Astrocyte (in vitro differentiated cells and primary cell): ENCODE measurements at places on chromosomes 7 and 10.
A peak's percentile ranks its signal among the peaks of the same experiment; 100 is the strongest.

DNA sequence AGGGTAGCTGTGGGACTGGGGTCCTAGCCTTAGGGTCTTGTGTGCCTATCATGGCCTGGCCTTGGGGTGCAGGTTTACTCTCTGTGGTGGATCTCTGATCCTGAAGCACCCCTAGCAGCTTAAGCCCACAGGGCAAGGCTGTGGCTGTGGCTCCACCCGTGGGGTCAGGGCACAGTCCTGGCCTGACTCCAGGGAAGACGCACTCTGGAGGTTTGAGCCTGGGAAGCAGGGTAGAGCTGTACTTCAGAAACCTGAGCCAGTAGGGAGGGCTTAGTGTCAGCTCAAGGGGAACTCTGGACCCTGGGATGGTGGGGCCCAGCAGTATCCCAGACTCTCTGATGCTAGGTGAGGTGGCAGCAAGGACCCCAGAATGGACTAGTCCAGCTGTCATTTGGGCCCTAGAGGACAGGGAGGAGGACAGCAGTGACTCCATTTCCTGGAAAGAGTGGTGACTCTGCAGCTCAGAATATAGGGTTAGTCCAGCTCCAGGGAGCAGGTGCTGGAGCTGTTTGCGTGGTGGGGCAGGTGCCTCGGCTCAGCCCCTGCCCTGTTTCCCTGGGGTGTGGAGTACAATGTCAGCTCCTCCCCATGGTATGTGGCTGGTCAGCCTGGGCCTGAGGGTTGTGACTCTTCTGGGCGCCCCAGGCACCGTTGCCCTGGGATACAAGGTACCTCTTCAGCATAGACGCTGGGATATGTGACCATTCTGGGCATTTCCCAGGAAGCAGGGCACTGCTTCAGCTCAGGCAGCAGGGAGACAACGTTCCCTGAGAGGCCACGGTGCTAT is 15.8 kb downstream of the GTPBP4 start:
- H3K27ac ChIP-seq, result no peak overlapping the region
- peaks cover 77% of the 10 kb centered on the region for H3K36me3 ChIP-seq
- no peaks in the 10 kb centered on the region for H3K4me1 ChIP-seq
- no peak overlapping the region for H3K4me3 ChIP-seq
- H3K27me3 ChIP-seq, result no peaks in the 10 kb centered on the region
- no peak for DNase-seq

DNA sequence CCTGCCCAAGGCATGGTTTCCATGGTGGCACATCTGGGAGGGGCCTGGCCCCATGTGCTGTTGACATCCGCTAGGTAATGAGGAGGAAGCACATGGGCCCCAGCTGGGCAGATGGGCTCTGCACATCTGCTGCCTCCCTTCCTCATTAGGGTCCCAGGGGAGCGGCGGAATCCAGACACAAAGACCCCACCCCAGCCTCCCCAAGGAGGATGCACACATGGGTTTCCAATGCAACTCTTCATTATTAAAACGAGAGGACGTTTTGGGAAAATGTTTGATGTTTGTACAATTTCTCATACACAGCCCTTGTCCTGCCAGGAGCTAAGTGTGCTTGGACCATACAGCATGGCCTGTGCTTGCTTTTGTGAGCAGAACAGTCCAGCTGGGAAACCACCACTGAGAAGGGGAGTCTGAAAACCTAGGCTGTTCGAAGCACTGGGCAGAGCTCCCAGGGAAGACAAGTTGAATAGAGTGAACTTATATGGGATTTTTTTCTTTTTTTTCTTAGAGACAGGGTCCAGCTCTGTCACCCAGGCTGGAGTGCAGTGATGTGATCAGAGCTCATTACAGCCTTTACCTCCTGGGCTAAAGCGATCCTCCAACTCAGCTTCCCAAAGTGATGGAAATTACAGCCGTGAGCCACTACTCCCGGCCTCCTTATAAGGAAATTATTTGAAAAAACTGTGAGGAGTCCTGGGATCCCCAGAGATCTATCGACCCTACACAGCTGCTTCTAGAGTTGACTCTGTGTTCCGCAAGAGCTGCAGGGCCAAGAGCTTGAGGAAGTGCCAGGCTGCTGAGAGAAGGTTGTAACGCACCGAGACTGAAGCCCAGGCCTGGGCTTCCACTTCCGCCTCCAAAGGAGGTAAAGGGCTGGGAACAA is 23.4 kb downstream of the FAM107B start:
- no peaks in the 10 kb centered on the region for H3K36me3 ChIP-seq
- no peaks in the 10 kb centered on the region for H3K4me1 ChIP-seq
- no peak for DNase-seq
- H3K27me3 ChIP-seq, result peaks cover 16% of the 10 kb centered on the region
- no peak overlapping the region for H3K4me3 ChIP-seq

GRCh38 chr7:33728873-33729551 is 176.3 kb upstream of the BMPER start:
- no peaks in the 10 kb centered on the region for H3K36me3 ChIP-seq
- no peak for DNase-seq
- H3K27ac ChIP-seq, result no peak overlapping the region
- H3K27me3 ChIP-seq, result no peaks in the 10 kb centered on the region
- no peak overlapping the region for H3K4me3 ChIP-seq

DNA sequence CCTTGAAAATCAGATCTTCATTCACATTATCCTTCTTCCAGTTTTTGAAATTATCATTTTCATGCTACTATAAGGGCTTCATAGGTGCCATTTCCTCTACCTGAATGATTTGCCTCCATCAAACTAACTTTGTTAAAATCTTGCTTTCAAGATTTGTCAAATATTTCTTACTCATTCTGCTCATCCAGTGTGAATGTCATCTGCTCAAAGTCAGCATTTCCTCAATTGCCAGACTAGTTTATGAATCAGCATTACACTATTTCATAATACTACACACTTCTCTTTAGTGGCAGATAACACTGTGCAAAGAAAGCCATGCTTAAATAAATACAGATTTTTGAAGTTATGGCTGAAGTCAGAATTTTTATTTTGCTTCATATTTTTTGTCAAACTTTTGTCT is 21.3 kb upstream of the LIPF start:
- no peaks in the 10 kb centered on the region for H3K4me1 ChIP-seq
- no peaks in the 10 kb centered on the region for H3K36me3 ChIP-seq
- DNase-seq, result peak; percentile 44
- no peak overlapping the region for H3K27ac ChIP-seq
- H3K27me3 ChIP-seq, result no peaks in the 10 kb centered on the region

GRCh38 chr7:15679306-15679705 is 7.2 kb downstream of the MEOX2 start:
- H3K27me3 ChIP-seq, result peaks cover 9% of the 10 kb centered on the region
- no peak for DNase-seq
- H3K36me3 ChIP-seq, result no peaks in the 10 kb centered on the region
- H3K4me3 ChIP-seq, result no peak overlapping the region
- H3K27ac ChIP-seq, result no peak overlapping the region

DNA sequence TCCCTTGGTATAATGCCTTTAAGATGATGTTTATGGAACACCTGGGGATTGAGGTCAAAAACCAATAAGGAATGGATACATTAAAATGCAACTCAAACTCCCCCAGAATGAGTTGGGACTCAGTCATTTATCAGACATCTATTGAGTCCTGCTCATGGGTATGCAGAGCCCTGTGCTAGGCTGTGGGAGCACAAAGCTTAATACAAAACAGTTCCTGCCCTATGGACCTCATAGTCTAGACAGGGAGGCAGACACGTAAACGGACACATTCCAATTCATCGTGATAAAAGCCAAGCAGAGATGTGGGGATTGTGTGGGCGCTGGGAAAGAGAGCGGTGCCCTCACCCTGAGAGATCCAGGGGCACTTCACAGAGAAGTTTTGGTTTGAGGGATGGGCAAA is 181.7 kb downstream of the PTEN start:
- no peaks in the 10 kb centered on the region for H3K36me3 ChIP-seq
- DNase-seq, result peak; percentile 91
- peaks cover 24% of the 10 kb centered on the region for H3K4me1 ChIP-seq
- no peaks in the 10 kb centered on the region for H3K27me3 ChIP-seq

GRCh38 chr7:42338231-42338915 is 101.4 kb upstream of the GLI3 start:
- H3K27me3 ChIP-seq, result peaks cover 3% of the 10 kb centered on the region
- H3K27ac ChIP-seq, result no peak overlapping the region
- peak; percentile 36 for DNase-seq
- H3K36me3 ChIP-seq, result no peaks in the 10 kb centered on the region
- H3K4me3 ChIP-seq, result no peak overlapping the region
- peaks cover 9% of the 10 kb centered on the region for H3K4me1 ChIP-seq

DNA sequence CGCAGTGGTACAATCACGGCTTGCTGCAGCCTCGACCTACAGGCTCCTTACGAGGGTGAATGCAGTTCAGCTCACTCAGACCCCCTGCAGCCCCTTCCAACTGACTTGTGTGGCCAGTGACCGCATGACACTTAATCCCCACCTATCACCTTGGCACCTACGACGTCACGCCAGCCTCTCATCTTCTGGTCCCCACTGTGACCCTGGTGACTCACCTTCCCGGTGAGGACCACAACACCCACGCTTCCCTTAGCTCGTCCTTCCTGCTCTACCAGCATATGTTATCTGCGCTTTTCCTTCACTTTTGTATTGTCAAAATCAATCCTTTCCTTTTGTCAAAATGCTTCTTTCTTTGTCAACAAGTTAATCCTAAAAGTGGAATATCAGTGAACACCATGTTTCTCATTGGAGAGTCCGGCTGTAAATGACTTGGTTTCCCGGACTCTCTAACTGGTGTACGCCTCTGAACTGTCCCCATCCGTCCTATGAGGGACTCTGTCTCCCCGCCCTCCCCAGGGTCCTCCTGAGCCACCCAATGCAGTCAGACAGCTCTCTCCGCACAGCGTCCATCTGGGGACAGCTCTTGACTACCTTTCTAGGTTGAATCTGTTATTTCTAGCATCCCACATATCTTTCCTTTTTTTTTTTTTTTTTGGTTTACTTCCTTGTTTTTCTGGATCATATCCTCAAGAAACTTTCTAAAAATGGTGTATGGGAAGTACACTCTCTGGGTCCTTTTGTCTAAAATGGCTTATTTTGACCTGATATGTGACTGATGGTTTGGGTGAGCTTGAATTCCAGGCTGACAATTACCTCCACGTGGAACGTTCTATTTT is 37.3 kb downstream of the CFAP46 start:
- no peak for DNase-seq
- H3K4me1 ChIP-seq, result no peaks in the 10 kb centered on the region
- H3K4me3 ChIP-seq, result no peak overlapping the region
- no peak overlapping the region for H3K27ac ChIP-seq
- H3K27me3 ChIP-seq, result no peaks in the 10 kb centered on the region

GRCh38 chr10:118457824-118458428 is 115.8 kb upstream of the FAM204A start:
- H3K4me3 ChIP-seq, result no peak overlapping the region
- H3K36me3 ChIP-seq, result no peaks in the 10 kb centered on the region
- H3K27me3 ChIP-seq, result no peaks in the 10 kb centered on the region
- DNase-seq, result no peak
- H3K27ac ChIP-seq, result no peak overlapping the region
- no peaks in the 10 kb centered on the region for H3K4me1 ChIP-seq

GRCh38 chr7:70389531-70390151 is 742.3 kb upstream of the GALNT17 start:
- H3K4me3 ChIP-seq, result no peak overlapping the region
- no peaks in the 10 kb centered on the region for H3K27me3 ChIP-seq
- no peaks in the 10 kb centered on the region for H3K36me3 ChIP-seq
- H3K27ac ChIP-seq, result no peak overlapping the region
- peaks cover 22% of the 10 kb centered on the region for H3K4me1 ChIP-seq
- DNase-seq, result peak; percentile 37

DNA sequence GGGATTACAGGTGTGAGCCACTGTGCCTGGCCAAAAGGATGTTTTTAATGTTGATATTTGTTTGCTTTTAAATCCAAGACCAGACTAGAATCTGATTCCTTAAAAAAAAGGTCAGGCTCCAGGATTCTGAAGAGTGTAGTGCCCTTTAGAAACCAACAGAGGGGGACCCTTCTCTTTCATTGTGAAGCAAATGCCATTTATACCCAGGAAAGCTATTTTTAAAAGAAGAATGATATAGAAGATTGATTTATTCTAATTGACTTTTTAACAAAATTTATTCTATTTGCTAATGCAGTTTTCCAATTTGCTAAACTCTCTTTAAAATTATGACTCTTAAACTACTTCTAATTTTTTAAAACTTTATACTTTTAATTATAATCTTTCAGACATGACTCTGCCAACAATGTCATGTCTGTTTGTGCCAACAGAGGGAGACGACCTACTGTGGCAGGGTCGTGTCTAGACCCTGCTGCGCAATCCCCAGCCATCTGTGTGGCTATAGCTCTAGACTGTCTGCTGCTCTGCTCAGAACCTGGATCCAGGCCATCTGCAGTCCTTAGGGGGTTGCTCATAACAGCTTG is 201.0 kb upstream of the IMMP2L start:
- DNase-seq, result peak; percentile 28
- H3K27ac ChIP-seq, result no peak overlapping the region
- H3K4me3 ChIP-seq, result no peak overlapping the region
- H3K36me3 ChIP-seq, result no peaks in the 10 kb centered on the region
- H3K27me3 ChIP-seq, result no peaks in the 10 kb centered on the region
- H3K4me1 ChIP-seq, result no peaks in the 10 kb centered on the region

DNA sequence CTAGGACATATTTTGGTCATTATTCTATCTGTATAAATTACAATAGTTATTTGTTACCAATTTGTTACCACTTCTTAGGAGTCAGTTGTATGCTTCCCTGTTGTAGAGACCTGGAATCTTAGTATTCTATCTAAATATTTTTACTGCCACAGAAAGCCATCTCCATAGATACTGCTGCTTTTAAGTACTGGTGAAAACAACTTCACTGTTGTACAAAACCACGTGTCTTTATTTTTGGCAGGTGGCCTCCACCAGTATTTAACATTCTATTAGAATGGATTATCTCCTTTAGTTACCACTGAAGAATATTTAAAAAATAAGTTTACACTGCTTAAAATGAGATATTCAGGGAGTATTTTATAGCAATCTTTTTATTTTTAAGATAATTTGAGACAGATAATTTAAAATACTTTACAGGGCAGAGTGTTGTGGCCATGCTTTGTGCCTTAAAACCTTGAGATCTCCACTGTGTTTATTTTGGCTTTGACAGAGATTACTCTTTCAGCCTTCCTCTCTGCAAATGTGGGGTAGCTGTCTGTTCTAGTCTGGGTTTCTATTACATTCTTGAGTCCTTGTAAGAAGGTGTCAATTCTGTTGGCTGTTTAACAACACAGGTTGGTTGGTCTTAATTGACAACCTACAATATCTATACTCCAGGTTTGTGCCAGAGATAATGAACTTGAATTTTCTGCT is 185.6 kb downstream of the LRRC4 start:
- DNase-seq, result peak; percentile 15
- H3K4me1 ChIP-seq, result peaks cover 19% of the 10 kb centered on the region
- peaks cover 3% of the 10 kb centered on the region for H3K36me3 ChIP-seq
- no peak overlapping the region for H3K27ac ChIP-seq

DNA sequence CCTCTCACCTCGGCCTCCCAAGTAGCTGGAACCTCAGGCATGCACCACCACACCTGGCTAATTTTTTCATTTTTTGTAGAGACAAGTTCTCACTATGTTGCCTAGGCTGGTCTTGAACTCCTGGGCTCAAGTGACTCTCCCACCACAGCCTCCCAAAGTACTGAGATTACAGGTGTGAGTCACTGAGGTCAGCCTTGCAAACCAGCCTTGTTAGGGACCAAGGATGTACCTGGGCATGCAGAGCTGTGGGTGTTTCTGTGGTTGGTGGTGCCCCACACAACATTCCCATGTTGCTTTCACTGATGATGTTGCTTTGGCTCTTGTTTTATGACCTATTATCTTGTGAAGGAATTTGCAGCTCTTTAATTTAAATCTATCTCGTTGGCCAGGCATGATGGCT is 54.8 kb downstream of the OTUD1 start:
- H3K27ac ChIP-seq, result no peak overlapping the region
- DNase-seq, result no peak
- H3K36me3 ChIP-seq, result no peaks in the 10 kb centered on the region
- no peaks in the 10 kb centered on the region for H3K4me1 ChIP-seq
- no peak overlapping the region for H3K4me3 ChIP-seq
